Stimulated activated CD8-positive, alpha-beta memory T cell treated with anti-CD3 and anti-CD28 coated beads, Interleukin-2, amount 100 ng/mL, for 48 hours (primary cell): ENCODE measurements at places on chromosomes 16 and 17.

DNA sequence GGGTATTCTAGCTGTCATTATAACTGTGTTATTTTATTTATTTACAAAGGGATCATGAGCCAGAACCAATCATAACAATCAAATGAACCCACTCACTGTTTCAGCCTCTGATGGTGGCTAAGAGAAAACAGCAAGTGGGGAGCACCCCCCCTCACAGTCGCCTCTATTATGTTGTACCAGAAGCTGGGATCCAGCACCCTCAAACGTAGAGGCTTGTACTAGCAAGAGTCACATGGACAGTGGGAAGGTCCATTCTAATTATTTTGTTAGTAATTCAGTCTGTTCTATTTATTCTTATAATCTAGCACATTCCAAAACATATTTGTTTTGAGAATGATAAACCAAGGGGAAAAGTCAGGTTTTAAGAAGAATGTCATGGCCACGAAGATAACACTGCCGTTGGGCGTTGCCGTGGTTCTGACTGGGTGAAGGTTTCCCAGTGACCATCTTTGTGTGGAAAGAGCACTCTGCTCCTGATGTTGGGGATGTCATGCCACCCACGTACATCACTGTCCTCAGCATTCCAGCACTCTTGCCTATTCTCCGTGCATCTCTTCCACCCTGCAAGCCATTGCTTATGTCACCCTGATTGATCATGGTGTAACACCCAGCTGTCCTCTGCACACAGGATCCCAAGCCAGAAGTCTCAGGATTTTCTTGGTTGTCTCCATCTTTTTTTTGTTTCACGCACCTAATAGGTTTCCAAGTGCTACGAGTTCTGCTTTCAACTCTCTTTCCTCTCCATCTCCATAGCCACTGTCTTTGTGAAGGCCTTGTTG lies 205.8 kb downstream of the PRKCA start:
- no peak for DNase-seq

DNA sequence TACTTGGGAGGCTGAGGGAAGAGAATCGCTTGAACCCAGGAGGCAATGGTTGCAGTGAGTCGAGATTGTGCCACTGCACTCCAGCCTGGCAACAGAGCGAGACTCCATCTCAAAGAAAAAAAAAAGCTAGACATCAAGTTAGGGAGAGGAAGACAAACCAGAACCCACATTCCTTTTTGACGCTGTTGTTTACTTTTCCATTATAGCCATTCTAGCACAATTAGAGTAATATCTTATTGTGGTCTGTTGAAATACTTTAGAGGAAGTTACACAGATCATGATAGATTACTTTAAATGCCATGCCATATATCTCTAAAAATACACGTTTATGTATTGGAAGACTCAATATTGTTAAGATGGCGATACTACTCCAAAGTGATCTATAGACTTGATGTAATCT lies 16.5 kb upstream of the ABCC1 start:
- DNase-seq, result no peak

DNA sequence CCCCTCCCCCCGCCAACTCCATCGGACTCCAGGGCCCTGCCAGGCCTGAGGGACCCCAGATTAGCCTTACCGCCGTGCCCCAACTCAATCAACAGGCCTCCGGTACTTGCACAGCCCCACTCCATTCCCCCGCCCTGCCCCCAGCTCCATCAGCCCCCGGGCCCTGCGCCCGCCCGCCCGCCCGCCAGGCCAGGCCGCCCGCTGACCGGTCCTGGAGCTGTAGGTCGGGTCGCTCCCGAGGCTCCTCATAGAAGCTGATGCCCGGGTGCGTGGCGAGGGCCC lies 308 bp downstream of the GTF3C1 start:
- DNase-seq, result no peak

- DNase-seq, result no peak
Measured at GRCh38 chr16:30896261-30896888, at the start of gene CTF1. Gene CTF1 (plus strand): TSS chr16:30896614. CDS start chr16:30896644, 30 bp downstream.

- peak; percentile 30 for DNase-seq
Measured at GRCh38 chr17:82449131-82449882, 1.2 kb downstream of the CYBC1 start.

GRCh38 chr16:29844575-29845331 lies 18.3 kb downstream of the CDIPT start:
- no peak for DNase-seq

DNA sequence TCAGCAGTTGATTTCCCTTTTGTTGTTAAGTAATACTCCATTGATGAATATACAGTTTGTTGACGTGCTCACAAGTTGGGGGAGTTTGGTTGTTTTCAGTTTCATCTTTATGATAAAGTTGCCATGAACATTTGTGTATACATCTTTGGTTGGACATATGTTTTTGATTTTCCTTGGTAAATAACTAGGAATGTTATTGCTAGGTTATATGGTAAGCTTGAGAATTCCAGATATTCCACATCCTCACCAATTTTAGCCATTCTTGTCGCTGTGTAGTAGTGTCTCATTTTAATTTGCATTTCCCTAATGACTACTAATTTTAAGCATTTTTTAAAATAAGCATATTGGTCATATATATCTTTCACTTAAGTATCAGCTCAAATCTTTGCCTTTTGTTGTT lies 55.0 kb upstream of the RASL10B start:
- DNase-seq, result no peak
